HT1080 (cell line): ENCODE measurements at places on chromosomes 3 and 15. TPM values are rescaled to one million over a fixed set of nuclear protein-coding genes. Genes with fewer than 3 reads are reported as not detected.

MAP1A gene
- 1.4 and 1.7 TPM in 2 replicates for total RNA-seq

- no peak for DNase-seq
These were observed 877 bp upstream of the FEM1B start for GRCh38 chr15:68276668-68277067.

DNA sequence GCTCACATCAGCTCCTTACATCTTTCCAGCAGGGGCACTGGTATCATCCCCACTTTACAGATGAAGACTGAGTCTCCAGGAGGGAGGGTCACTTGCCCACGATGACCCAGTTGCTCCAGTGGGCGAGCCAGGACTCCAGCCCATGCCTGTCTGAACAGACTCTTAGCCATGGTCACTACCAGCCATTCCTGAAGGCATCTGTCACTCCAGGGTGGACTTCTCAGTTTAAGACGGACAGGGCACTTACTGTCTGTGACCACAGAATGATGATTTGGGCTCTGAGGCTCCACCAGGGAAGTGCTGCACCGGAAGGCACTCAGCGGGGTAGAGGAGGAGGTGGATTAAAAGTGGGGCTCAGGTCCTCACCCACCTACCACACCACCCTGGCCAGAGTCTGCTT lies 104.0 kb upstream of the SLC6A6 start:
- no peak for DNase-seq

DNA sequence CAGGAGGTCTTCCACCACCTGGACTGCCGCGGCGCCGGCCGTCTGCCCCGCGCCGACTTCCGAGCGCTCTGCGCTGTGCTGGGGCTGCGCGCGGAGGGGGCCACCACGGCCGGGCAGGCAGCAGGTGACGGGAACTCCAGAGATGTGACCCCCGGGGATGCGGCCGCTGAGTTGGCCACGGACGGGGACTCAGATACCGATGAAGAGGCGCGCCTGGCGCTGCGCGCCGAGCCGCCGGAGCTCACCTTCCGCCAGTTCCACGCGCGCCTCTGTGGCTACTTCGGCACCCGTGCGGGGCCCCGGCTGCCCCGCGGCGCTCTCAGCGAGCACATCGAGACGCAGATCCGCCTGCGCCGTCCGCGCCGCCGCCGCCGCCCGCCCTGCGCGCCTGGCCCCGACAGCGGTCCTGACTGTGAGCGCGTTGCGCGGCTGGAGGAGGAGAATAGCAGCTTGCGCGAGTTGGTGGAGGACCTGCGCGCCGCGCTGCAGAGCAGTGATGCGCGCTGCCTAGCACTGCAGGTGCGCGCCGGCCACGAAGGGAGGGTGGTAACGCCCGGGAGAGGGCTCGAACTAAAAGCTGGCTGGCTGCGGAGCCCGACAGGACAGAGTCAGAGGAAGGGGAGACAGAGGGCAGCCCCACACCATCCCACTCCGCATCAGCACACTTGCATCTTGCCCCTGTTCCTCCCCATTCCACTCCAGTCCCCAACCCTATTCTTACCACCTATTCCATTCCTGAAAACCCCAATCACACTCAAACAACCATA lies 885 bp downstream of the EFCC1 start:
- no peak for DNase-seq

GRCh38 chr3:125322166-125322565 lies 53.0 kb downstream of the ZNF148 start:
- DNase-seq, result no peak

GRCh38 chr3:183073839-183074238 lies 25.5 kb downstream of the MCCC1 start:
- DNase-seq, result peak; percentile 73

DNA sequence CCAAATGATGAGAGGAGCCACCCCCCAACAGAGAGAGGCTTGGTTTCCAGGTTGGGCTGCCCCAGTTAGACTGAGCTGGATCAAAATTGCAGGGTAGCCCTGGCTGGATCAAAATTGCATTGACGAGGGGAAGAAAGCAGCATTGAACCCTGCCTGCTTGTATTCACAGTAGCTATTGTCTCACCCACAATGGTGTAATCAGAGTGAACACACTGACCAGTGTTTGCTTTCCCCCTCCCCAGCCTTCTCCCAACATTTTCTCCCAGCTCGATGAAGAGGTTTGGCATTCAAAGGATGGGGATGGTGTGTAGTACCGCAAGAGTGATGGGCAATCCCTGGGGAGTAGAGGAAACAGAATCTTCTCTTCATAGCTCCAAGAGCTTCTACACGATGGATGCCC lies 223.8 kb downstream of the ADAMTS9 start:
- no peak for DNase-seq

DNA sequence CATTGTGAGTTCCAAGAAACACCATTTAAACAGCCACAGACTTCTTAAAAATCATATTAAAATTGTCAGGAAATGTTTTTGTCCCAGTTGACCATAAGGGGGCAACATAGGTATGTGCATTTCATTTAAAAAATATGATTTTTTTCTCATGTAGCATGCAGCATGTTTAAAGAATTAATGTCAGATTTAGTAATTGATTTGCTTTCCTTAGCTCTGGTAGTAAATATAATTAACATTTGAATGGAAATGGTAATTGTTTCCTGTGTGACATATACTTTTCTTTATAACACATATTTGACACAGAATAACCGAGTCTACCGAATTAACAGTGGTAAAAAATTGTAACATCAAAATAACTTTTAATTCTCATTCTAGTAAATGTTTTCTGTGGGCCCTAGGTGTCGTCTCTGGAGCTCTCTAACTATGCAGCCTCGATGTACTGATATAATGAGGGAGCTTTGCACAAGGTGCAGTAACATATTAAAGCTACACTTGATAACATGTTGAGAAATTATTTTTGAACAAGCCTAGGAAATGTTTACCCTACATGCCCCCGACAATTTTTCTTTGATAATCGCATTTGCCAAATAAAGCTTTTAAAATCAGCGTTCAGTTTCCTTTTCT lies 34.9 kb downstream of the NXPE3 start:
- no peak for DNase-seq

SEMA3F gene
- 45.7 and 48.6 TPM in 2 replicates for total RNA-seq
